ENCODE measurements at places on chromosomes 7 and 10.
A peak's percentile ranks its signal among the peaks of the same experiment; 100 is the strongest.

DNA sequence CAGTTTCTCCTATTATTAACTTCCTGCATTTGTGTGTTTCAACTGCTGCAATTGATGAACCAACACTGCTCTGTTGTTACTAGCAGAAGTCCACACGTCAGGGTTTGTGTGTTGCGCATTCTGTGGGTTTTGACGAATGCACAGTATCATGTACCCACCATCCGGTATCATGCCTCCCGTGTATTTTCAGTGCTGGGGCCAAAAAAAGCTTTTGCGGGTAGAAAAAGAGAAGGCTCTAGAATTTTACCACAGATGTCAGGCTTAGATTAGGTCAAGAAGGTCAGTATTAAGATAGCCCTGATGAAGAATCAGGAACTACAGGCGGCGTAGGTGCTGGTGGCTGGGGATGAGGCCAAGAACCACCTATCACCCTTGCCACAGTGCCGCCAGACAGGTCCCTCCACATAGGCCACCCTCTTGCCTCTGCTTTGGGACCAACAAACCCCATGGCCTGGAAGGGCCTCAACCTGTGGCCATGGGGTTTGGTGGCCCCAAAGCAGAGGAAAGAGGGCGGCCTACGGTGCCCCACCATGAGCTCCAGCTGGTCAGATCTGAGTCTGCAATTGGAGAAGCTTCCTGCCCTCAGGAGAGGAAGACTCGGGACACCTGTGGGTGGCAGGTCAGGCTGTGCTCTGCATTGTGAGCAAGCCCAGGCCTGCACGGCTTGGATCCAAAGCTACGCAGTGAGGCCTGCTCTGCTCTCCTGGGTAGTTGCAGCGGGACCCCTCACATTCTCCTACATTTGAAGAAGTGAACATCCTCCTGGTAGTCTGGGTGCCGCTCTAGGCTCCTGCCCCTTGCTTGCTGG, 71.9 kb downstream of the MKI67 start:
- DNase-seq = no peak

GRCh38 chr7:27095050-27095896, 527 bp downstream of the HOXA1 start:
- no peak for DNase-seq

GRCh38 chr10:81179324-81179723, 641.6 kb downstream of the SH2D4B start:
- DNase-seq = no peak

GRCh38 chr10:109819807-109820206, 103.5 kb downstream of the XPNPEP1 start:
- no peak for DNase-seq

GRCh38 chr7:154304740-154305700, 252.8 kb downstream of the DPP6 start:
- no peak for DNase-seq

- no peak for DNase-seq
These were observed 67.0 kb downstream of the FGFR2 start for GRCh38 chr10:121531076-121531829.

DNA sequence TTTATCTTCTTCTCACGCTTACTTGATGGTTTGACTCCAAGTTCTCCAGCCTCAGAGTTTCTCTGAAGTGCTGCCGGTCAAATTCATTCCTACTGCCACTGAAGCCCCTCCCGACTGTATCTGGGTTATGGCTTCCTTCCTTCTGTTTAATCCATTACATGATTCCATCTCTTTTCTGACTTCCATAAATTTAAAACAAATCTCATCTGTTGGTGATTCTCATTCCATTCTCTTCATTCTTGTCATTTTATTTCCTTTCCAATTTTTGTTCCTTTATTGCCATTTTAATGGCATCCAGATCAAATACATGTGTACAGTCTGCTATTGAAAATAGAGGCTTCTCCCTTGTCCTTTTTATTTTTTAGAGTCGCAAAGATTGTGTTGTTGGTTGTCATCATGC, 25.4 kb upstream of the HIBADH start:
- no peak for DNase-seq

- no peak for DNase-seq
These were observed 53.9 kb upstream of the HMX3 start for GRCh38 chr10:123081896-123082295.

- no peak for DNase-seq
These were observed 9.9 kb upstream of the OR6V1 start for GRCh38 chr7:143042159-143042789.

DNA sequence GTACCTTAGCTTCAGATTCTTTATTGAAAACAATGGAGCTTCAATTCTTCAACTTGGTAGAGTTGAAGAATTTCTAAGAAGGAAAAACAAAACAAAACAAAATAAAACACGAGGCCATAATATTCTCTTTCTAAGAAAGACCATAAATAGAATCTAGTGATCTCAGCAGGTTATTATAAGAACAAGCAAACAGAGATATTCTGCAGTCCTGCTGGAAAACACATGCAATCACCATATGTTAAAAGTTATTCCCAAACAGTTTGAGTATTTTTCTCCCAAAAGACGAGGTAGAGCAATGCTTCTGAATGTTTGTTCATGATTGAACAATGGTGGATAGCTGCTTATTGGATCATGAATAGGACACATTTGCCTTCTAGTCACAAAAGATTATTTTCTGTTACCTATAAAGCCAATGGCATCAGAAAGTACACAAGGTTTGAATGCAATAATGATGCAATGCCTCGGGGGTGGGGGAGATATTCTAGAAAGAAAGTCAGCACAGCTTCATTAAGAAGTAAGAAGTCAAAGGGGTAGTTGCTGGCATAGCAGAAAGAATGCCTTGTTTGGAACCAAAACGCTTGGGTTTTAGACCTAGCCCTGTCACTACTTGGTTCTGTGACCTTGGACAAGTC, 59.3 kb downstream of the CREB3L2 start:
- DNase-seq = no peak

GRCh38 chr10:62817766-62818425, 1.7 kb upstream of the EGR2 start:
- DNase-seq = peak; percentile 35

- peak; percentile 41 for DNase-seq
These were observed 19.1 kb upstream of the KLF6 start for GRCh38 chr10:3803927-3804741.

- DNase-seq = no peak
These were observed 6.8 kb upstream of the TFEC start for GRCh38 chr7:116037401-116037800.

DNA sequence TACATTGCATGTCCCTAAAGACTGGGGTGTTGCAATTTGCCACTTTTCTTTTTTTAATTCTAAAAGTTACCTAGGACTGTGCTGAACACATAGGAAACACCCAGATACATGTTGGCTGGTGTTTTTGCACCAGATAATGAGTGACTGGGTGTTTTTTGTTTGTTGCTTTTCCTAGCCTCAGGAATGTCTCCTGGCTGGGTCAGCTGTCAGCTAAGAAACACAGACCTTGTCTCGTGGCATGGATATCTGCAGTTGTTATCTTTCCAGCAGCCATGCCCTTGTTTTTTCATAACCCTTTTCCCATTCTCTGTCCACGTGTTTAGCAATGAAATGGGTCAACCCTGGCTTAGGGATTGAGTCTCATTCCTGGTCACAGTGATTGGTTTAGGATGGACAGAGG, 433.9 kb upstream of the ZMIZ1 start:
- DNase-seq = no peak

GRCh38 chr7:119733127-119733879, 539.7 kb upstream of the KCND2 start:
- DNase-seq = peak; percentile 3

GRCh38 chr10:30687698-30688213, 58.2 kb upstream of the LYZL2 start:
- DNase-seq = peak; percentile 62

- DNase-seq = no peak
These were observed 46.7 kb upstream of the PLCE1 start for GRCh38 chr10:93947055-93947454.

DNA sequence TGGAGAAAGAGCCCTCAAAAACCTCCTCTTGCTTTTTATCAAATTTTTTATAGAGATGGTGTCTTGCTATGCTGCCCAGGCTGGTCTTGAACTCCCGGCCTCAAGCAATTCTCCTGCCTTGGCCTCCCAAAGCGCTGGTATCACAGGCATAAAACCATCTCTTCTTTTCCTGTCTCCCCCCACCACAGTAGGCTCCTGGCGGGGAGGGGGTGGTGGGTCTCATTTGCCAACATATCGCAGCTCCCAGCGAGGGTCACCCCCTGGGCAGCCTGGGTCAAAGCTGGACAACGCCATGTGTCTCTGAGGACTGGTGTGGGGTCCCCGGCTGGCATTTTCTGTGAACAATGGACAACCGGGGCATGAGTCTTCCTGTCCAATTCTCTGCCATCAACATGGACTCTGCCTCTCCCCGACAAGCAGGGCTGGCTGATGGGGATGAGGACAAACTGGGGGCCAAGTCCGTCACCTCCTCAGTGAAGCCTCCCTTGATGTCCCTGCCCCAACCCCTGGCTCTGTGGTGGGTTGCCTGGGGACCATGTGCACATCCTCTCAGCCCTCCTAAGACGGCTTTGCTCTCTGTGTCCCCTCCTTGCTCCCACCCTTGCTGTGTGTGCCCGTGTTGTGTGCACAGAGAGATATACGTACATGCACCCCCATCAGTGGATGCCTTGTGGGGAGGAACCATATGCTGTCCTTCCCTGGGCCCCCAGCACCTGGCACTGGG, 86.4 kb upstream of the GNA12 start:
- DNase-seq = no peak

DNA sequence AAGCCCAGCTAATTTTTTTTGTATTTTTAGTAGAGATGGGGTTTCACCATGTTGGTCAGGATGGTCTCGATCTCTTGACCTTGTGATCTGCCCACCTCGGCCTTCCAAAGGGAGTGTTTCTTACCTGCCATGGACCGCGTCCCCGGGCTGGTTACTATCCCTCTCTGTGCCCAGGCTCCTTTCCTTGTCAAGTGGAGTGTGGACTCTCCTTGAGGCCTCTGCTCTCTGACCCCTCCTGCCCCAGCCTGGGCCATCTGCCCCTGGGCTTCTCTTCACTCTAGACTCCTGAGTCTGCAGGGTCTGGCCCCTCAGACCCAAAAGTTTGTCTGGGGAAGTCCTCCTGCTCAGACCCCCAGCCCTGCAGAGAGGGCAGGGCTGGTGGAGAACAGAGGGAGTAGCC, 20.7 kb downstream of the NEURL1 start:
- no peak for DNase-seq

DNA sequence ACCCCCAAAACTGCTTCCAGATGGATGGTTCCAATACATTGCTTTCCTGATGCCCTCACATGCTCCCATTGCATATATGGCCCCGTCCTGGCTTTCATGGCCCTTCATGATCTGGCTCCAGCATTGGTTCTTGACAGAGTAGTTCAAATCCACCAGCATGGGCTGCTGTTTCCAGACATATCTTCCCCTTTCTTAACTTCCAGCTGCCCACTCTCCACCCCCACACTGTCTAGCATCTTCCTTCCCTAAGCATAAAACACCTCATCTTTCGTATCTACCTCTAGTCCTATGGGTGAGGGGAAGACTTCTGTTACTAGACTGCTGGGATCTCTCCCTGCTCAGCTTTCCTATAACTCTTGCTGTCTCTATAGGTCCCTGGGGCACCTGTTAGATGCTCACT, 13.2 kb upstream of the GOLGA7B start:
- no peak for DNase-seq

DNA sequence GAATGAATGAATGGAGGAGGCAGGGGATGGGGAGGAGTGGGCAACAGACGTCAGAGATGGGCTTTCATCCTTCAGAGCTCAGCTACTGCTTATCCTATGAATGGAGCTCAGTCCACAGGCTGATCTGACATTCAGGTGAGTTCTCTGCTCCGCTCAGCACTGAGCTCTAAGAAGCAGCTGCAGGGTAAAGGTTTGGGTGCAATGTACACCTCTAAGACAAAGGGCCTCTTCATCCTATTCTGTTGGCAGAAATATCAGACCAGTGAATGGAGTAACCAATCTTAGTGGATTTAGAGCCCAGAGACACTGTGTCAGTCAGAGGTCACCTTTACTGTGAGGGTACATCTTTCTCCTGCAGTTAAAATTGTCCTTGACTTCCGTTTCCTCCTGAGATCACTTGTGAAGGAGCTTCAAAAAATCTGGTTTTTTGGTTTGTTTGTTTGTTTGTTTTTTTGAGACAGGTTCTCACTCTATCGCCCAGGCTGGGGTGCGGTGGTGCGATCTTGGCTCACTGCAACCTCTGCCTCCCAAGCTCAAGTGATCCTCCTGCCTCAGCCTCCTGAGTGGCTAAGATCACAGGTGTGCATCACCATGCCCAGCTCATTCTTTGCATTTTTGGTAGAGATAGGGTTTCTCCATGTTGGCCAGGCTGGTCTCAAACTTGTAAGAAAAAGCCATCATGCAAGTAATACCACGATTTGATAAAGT, 5.1 kb upstream of the CCZ1B start:
- peak; percentile 7 for DNase-seq

GRCh38 chr10:60098677-60099601, 192.6 kb upstream of the CCDC6 start:
- DNase-seq = peak; percentile 5

DNA sequence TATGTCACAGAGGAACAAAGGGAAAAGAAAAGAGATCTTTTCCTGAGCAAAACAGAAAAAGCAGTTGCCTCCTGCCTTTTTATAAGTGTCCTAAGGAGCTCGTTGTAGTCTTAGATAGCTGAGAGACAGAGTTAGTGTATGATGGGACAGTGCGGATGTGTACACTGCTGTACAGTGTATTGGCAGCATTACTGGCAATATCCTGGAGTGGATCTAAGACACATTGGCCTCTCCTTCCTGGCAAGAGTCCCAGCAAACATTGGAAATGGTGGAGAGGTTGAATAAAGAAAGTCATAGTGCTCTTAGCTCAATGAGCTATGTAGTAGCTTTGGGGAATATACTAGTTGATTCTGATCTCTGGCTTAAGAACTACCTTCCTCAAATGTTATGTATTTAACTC, 22.7 kb downstream of the GARS1 start:
- DNase-seq = no peak

- no peak for DNase-seq
These were observed 64.1 kb downstream of the PIK3AP1 start for GRCh38 chr10:96656198-96656577.

GRCh38 chr10:48197236-48197899, 77.1 kb downstream of the FRMPD2 start:
- no peak for DNase-seq

- no peak for DNase-seq
These were observed 370.4 kb downstream of the HGF start for GRCh38 chr7:81399471-81399870.

DNA sequence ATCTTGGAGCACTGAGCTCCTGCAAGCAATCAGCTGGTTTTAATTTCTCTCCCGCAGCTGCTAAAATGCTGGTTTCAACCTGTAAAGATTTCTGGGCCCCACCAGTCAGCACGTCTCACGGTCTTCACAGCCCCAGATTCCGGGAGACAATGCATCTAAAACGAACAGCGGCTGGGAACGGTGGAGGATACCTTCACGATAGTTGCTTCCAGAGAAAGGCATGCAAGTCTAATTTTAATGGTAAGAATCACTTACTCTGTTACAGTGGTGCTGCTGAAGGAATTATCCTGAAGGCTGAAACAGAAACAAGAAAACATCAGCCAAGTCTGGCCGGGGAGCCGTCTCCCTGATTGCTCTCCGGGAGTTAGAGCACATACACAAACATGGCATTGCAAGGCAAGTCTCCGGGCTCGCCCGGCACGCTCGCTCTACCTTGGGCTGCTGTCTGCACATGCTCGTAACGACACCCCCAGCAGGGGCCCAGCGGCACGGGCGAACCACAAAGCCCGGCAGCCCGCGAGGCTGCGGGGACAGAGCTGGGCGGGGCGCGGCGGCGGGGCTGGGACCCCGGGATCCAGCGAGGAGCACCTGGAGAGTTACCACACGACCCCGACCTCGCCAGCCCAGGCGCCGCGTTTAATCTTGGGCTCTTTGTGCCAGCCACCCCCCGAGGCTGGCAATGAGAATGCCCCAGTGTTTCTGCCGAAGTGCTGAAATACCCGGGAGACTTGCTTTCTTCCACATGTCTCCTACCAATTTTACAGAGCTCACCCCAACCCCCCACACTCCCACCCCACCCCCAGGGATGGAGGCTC, at the start of gene FAM13C:
Gene FAM13C (minus strand): TSS at position 406 of the 815 bp plus-strand sequence. CDS start 89 bp downstream, at position 317.
- no peak for DNase-seq

Data from COLO829 (cell line).